ENCODE measurements at places on chromosomes 13 and 19.

DNA sequence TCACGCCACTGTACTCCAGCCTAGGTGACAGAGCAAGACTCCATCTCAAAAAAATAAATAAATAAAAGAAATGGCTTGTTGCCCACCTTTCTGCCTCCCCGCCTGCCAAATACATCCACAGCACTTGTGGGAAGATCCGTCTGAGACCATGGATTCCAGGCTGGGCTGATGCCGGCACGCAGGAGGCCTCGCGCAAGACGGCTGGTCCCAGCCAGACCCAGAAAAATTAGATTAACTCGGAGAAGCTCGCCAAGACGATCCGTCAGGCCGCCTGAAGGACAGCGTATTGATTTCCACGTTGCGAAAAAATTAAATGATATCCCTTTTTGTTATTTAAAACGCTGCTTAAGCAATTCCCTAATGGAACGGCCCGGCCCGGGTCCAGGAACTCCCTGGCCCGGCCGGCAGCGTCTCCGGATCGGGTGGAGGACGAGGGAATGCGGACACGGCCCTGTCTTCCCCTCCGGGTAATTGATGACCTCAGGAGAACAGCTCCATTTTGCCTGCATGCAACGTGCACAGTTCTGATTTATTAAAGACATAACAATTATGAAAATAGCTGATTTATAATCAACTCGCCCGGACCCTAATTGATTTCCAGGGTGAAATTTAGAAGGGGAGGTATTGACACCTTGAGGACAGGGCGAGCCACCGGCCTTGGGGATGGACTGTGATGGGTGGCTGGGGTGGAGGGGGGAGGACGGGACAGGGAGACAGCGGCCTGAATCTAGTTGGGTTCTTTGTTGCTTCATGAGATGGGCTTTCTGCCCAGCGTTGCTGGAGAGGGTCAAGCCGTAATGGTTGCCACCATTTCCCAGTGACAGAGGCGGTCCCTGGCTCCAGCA, 52.1 kb downstream of the ZNRF4 start:
- no peak for DNase-seq

DNA sequence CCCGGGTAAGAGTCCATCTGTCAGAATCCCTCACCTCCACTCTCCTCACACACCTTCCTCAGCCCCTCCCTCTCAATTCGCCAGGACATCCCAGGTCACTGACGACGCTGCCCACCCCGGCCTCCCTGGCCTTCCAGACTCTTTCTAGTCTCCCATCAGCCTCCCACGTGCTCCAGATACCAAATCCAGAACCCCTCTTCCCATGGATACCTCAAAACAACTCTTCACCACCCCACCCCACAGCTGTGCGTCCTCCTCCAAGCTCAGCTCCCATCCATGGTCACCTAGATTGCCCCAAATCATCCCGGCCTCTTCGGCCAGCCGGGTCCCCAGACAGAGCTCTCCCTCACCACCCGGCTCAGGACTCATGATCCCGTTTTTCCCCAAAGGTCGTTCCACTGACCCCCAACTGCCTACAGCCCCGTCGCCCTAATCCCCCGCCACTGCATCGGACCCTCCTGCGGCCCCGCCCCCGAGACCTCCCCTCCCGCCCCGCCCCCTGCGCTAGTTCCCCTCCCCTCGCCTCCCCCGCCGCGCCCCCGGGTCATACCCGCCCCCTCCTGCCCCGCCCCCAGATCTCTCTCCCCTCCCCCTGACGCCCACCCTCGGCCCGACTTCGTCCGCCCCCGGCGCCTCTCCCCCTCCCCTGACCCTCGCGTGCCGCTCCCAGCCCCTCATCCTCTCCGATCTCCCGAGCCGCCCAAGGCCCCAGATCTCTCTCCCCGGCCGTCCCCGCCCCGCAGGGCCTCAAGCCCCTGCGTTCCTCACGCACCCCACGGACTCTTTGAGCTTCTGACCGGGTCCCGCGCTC, 546 bp downstream of the UBXN6 start:
- DNase-seq: no peak

- no peak for DNase-seq
Observed at GRCh38 chr13:103852036-103852435, 785.8 kb upstream of the SLC10A2 start.

DNA sequence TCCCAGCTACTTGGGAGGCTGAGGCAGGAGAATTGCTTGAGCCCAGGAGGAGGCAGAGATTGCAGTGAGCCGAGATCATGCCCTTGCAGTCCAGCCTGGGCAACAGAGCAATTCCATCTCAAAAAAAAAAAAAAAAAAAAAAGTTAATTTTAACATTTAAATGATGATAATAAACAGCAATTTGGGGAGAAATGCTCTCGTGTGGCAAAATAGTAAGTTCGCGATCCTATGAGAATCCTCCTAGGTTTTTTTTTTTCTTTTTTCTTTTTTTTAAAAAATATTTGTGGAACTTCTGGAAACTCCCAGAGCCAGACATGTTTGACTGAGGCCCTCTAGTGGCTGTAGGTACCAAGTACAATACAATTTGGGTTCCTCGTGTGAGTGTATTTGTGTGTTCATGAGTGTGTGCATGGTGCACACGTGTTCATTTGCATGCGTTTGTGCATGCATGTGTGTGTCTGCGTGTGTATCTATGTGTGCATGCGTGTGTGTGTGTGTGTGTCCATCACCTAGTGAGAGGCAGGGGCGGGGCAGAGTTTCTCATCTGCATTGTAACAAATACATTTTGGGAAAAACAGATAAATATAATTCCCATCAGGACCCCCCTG, 31.2 kb downstream of the TMPRSS9 start:
- DNase-seq: peak; percentile 82

DNA sequence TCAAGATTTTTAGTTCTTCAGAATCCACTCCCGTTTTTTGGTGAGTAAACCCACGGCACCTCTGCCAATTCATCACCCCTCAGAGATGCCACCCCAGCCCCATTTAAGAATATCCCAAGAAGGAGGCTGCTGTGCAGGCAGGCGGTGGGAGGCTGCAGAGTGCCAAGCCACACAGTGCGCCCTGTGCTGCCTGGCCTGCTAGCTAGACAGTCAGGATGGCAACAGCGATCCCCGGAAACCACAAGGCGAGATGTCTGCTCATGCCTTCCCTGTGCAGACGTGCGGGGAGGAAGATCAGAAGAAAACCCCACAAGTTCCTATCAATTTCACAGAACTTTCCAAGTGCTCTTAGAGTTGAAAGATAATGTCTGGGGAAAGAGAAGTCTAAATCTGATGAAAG, 64.8 kb upstream of the GPR183 start:
- no peak for DNase-seq

DNA sequence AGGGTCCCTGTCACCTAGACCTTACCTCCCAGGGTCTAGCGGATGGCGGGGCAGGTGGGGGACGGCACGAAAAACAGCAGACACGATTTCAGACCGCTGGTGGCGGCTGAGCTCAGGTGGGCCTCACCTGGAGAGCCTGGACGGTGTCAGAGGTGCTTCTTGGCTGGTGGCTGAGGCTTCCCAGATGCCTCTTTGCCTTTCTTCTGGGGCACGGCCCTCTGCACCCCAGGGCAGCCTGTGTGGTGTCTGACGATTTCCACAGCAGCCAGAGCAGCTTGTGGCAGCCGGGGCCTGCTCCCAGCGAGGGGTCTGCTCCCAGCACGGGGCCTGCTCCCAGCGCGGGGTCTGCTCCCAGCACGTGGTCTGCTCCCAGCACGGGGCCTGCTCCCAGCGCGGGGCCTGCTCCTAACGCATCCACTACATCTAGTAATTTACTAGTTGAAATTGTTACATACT, 66.7 kb downstream of the ATP11A start:
- DNase-seq: no peak

DNA sequence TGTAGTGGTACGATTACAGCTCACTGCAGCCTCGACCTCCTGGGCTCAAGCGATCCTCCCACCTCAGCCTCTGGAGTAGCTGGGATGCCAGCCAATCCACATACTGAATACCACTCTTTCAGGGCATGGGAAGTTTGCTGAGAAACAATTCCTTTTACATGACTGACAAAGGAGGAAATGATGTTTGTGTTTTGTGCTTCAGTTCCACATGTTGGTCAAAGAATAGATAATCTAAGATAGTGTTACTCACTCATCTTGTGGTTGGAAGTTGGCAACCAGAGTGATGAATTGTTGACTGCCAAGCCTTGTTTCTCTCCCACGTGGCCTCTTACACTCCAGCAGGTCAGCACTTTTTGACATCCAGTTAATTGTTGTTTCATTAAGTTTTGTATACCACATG, 7.6 kb downstream of the MBD3L2B start:
- peak; percentile 47 for DNase-seq

DNA sequence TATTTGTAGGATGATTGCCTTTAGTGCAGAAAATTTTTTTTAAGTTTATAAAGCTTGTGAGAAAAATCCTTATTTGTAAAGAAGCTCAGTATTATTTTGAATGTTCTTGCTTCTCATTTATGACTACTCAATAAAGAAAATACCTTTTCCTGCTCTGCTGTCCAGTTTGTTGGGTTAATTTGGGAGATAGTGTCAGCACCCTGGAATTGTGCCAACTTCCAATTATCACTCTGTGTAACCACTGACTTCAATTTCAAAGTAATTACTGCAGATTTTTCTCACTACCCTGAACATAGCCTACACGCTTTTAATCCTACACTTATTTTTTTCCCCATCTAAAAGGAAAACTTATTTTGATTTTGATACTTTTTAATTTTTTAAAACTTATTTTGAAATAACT, 93.1 kb downstream of the GGACT start:
- DNase-seq: no peak

GRCh38 chr19:57771417-57771816, 1.9 kb downstream of the ZNF586 start:
- DNase-seq: no peak

GRCh38 chr19:2176337-2176994, 12.7 kb downstream of the DOT1L start:
- no peak for DNase-seq

DNA sequence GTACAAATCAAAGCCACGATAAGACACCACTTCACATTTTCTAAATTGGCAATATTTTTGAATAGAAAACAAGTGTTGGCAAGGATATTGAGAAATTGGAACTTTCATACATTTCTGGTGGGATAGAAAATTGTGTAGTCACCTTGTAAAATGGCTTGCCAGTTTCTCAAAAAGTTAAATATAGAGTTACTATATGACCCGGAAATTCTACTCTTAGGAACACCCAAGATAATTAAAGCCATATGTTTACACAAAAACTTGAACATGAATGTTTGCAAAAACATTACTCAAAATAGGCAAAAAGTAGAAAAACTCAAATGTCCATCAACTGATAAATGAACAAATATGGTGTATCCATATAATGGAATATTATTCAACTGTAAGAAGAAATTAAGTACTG, 552.5 kb downstream of the TBC1D4 start:
- no peak for DNase-seq

All from RKO (cell line).